Naive thymus-derived CD4-positive, alpha-beta T cell (primary cell): ENCODE measurements at places on chromosomes 16 and 17.
A peak's percentile ranks its signal among the peaks of the same experiment; 100 is the strongest.

DNA sequence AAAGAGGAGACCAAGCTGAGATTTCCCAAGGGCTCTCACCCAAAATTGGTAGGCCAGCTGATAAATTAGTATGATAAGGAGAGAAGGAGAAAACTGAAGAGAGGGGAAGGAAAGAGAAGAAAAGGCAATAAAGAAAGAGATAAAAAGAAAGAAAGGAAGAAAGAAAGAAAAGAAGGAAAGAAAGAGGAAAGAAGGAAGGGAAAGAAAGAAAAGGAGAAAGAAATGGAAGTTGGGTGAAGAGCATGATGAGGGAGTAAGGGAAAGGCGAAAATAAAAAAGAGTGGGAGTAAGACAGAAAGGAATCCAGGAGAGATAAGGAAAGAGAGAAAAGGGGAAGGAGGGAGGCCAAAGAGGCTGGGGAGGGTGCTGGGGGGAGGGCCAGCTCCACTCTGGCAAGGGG lies 95.4 kb downstream of the MRM1 start:
- no peak for DNase-seq

DNA sequence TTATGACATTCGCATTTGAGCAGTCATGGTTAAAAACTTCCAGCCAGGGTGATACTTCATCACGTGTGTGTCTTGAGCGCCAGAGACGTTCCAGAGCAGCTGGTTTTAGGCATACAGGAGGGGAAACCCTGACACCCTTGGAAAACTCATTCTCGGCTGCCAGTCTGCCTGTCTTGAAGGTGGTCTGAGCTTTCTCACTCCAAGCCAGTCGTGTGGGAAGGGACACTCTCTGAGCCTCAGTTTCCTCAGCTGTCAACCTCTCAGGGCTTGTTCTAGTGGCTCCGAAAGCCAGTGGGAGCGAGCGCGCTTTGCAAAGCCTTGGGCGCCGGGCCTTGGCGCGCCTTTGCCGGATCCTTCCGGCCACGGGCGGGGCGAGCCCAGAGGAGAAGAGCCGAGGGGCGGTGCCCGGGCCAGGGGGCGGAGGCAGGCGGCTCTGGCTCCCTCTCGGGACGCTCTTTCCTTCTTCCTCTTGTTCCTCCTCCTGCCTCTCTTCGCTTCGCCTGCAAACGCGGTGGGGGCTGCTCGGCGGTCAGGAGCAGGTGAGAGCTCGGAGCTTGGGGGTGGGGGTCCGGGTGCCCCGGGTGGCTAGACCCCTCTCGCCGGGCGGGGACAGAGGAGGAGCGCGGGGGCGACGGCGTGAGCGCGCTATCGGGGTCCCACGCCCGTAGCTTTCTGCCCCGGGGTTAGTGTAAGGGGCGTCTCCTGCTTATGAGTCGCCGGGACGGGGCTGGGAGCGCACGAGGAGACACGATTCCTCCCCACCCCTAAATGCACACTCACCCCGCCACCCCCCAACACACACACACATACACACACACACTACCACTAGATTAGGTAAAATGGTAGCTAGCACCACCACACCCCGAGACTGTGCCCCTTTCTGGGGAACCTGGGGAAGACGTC lies at the start of gene LDAF1:
Gene LDAF1, plus strand, starts transcription at position 467 of the 903 bp plus-strand sequence. CDS start 2,509 bp downstream, outside the sequence.
- DNase-seq, result peak; percentile 69

DNA sequence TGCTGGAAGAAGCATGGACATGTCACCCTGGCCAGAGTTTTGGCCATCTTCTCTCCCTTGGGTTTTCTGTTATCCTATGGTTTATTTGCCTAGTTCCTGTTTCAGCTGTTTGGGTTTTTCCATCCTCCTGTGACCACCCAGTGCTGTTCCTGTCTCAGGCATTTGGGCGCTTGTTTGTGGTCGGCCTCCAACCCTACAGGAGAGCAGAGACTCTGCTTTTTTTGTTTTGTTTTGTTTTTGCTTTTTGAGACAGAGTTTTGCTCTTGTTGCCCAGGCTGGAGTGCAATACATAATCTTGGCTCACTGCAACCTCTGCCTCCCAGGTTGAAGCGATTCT lies 3.3 kb upstream of the ZC3H7A start:
- no peak for DNase-seq

GRCh38 chr17:76000755-76001521 lies at the start of gene CDK3:
Gene CDK3 (plus strand): TSS chr17:76000855. CDS start chr17:76001426, 571 bp downstream.
- DNase-seq, result no peak

DNA sequence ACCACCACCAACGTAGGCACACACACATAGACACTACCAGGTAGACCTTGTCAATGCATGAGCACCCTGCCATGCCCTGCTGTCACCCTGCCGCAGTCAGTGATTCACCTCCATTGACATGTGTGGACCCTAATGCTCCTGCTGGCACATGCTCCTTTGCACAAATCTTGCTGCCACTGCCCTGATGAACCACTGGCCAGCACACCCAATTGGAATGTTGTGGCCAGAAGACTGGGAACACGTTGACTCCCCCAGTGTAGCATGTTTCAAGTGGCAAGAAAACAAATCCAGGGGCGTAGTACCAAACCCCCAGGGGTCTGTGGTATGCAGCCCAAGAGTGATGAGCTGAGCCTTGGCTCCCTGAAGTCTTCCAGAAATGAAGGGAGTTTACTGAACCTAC lies 486.4 kb upstream of the KIF2B start:
- DNase-seq, result no peak

- no peak for DNase-seq
Observed at GRCh38 chr17:63445065-63445464, 1.0 kb downstream of the CYB561 start.

- DNase-seq, result no peak
Observed at GRCh38 chr17:66712453-66712852, 122.5 kb upstream of the CACNG5 start.
